ENCODE measurements at places on chromosomes 11 and 22.

DNA sequence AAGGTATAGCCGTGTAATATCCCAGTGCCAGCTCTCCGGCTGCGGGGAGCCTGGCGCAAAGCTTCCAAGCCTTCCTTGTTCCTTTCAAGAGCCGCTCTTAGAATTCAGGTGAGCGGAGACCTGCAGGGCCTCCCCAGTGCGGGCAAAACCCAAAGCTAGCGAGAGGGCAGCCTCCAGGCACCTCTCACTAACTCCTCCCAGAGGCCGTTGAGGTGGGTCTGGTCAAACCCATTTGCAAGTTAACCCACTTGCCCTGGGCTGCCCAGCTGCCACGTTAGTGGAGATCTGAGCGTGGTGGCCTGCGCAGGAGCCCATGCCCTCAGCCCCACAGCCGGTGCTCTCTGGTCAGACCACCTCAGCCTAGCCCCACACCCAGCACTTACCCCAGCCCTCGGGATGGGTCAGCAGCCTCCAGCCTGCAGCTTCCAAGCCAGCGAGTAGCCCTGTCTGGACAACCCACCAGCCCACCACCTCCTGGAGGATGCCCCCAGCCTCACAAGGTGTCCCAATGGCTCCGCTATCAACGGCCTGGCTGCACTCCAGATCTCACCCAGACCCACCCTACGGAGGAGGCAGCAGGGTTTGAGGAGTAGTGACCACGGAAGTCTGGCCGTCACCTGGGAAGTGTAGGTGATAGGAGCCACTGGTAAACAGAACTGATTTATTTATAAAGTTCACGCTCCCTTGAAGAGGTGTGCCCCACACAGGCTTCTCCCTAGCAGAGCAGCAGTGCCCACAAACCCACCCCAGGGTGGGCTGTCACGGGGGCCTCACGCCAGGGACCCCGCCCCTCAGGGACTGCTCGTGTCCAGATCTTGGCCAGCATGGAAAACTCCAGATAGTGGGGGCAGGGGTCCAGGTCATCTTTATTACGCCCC, 2.3 kb downstream of the ASCL2 start:
- DNase-seq: no peak

GRCh38 chr11:17629113-17629512, 82.1 kb downstream of the OTOG start:
- no peak for DNase-seq

- no peak for DNase-seq
These were observed 193.3 kb upstream of the NAV2 start for GRCh38 chr11:19519353-19519752.

DNA sequence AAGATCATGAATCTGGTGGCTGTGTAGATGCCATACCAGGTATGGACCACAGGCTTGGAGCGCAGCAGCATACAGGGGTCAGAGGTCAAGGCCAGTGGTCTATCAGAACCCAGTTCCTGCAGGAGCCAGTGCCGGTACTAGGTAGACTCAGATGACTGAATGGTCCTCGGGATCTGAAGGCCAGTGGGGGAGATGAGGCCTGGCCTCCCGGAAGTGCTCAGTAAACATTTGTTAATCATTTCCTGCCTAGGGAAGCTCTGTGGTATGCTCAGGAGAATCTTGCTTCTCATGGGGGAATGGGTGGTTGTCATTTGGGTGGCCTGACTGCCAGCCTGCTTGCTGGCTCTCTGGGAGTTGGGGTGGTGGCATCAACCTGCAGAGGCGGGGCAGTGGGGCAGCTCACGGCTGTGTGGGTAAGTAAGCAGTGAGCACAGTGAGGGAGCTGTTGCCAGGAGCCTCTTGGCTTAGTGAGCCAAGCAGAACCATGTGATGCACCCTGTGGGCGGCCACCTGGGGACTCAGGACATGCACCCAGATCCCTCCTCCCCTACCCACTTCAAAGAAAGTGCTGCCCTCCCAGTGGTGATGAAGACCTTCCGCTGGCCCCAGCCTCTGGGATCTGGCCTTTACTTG, 33.0 kb downstream of the PTPRJ start:
- DNase-seq: peak; percentile 35

- DNase-seq: no peak
These were observed 363.0 kb downstream of the DDX10 start for GRCh38 chr11:109027851-109028250.

- no peak for DNase-seq
These were observed 13.4 kb downstream of the CKAP5 start for GRCh38 chr11:46832511-46833214.

- no peak for DNase-seq
These were observed 3.8 kb upstream of the CAPN5 start for GRCh38 chr11:77062924-77063323.

DNA sequence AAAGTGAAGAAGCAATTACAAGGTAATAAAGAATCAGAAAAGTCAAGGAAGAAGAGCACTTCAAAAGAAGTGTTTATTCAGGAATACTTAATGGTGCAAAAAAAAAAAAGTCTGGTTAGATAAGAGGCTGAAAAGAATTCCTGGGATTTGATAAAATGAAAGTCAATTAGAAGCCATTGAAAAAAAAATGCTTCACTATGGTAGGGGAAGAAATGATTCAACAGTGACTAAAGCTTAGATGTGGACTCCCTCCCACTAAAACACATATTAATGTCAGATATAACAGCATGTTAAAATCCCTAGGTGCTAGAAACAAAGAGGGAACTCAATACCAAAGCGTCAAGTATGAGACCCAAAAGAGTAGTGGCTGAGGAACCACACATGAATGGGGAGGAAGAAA, 335.3 kb upstream of the PITPNB start:
- DNase-seq: no peak

GRCh38 chr22:30245985-30246813, at the start of gene LIF:
Gene LIF, minus strand, starts transcription at chr22:30246759. Its CDS starts 64 bp downstream, at chr22:30246695.
- peak; percentile 75 for DNase-seq

GRCh38 chr11:115612046-115612730, 108.0 kb upstream of the CADM1 start:
- DNase-seq: no peak

DNA sequence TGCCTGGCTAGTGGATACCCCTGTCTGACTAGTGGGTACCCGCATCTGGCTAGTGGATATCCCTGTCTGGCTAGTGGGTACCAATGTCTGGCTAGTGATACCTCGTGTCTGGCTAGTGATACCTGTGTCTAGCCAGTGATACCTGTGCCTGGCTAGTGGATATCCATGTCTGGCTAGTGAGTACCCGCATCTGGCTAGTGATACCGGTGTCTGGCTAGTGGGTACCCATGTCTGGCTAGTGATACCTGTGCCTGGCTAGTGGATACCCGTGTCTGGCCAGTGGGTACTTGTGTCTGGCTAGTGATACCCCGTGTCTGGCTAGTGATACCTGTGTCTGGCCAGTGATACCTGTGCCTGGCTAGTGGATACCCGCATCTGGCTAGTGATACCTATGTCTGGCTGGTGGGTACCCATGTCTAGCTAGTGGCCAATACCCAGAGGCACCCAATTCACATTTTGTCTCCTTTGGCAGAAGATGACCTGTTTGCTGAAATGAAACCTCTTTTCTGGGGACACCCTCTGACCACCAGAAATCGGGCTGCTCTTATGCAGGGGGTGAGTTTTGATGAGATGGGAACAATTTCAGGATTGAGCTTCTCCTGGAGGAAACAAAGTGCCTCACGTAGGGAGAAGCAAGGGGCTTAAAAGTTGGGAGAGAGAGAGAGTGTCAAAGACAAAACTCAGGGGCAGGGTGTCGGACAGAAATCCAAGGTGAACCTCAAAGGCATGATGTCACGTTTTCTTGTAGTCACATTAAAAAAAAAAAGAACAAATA, 63.4 kb downstream of the SMIM38 start:
- peak; percentile 3 for DNase-seq

Measured in activated naive CD4-positive, alpha-beta T cell treated with anti-CD3 and anti-CD28 coated beads, Interleukin-2, amount 50 U/mL, for 16 hours (primary cell).